ENCODE measurements at places on chromosomes 1 and 21.

DNA sequence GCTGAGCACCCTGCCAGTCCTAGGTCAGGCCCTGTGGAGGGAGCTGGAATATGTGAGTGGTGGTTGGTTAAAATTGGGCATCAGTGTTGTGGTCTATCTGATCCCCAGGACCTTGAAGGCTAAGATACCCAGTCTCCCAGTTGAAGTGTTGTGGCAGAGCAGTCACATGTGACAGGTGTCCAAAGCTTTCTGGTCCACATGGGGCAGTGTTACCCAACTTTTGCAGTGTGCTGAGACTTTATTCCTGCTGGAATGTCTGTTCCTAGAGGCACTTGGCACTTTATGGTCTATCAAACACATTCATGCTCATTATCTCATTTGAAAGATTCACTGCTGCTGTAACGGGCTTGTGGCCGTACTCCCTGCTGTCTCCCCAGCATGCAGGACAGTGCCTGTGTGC, 21.0 kb upstream of the LORICRIN start:
- no peak for DNase-seq

GRCh38 chr1:110672001-110672752, 2.6 kb downstream of the KCNA3 start:
- peak; percentile 46 for DNase-seq

GRCh38 chr1:37069406-37069805, 35.1 kb upstream of the GRIK3 start:
- no peak for DNase-seq

- no peak for DNase-seq
Observed at GRCh38 chr1:15181564-15181963, 28.0 kb downstream of the TMEM51 start.

DNA sequence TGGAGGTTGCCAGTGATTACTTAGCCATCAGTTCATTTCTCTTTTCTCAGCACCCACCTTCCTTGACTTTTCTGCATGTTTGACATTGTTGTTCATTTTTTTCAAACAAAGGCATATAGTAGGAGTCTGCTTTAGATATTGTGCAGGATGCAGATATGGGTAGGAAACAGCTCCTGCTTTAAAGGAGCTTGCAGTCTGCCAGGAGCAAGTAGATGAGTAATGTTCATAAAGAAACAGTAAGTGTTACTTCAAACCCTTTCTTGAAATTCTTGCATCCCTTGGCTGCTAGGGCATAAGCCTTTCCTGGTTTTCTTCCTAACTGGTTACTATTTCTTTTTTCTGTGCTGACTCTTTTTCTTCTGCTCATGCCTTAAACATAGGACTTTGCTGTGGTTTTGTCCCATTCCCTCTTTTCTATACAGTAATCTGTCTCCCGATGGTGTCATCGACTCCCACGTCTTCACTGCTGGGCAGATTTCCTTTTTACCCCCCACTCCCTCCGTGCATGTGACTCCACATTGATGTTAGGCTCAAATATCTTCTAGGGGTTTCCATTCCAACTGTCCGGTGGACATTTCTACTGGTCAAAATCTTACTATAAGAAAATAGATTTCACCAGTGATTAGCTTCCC, 20.4 kb downstream of the PTGFRN start:
- DNase-seq = no peak

DNA sequence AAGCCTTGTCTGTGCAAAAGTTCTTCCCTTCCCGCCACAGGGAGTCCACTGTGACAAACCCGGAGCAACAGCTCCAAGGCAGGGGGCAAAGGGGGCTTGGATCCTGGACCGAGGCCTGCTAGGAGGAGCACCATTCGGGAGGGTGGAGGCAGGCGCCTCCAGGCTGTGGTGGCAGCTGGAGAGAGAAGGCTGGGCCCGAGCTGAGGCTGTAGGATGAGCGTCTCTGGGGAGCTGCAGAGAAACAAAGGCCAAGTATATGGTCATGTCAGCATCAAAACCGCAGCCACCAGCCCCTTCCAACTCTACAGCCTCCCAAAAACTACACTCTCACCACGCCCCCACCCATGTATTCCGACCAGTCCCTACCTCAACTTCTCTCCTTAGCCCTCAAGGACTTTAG, 579 bp downstream of the SH3BP5L start:
- no peak for DNase-seq

- DNase-seq = no peak
Observed at GRCh38 chr1:165218731-165219130, 137.8 kb downstream of the LMX1A start.

GRCh38 chr1:25978403-25978802, 19.5 kb downstream of the PAFAH2 start:
- DNase-seq = no peak

GRCh38 chr21:33051925-33052324, 18.0 kb upstream of the OLIG1 start:
- no peak for DNase-seq

GRCh38 chr1:22932803-22933470, 39.7 kb downstream of the LACTBL1 start:
- no peak for DNase-seq

- DNase-seq = no peak
Observed at GRCh38 chr1:118317842-118318614, 133.0 kb upstream of the SPAG17 start.

- DNase-seq = no peak
Observed at GRCh38 chr1:20662110-20662475, 924 bp upstream of the DDOST start.

- DNase-seq = no peak
Observed at GRCh38 chr1:81699234-81699633, 101.5 kb upstream of the ADGRL2 start.

GRCh38 chr1:239840336-239840735, 251.3 kb upstream of the FMN2 start:
- DNase-seq = no peak

DNA sequence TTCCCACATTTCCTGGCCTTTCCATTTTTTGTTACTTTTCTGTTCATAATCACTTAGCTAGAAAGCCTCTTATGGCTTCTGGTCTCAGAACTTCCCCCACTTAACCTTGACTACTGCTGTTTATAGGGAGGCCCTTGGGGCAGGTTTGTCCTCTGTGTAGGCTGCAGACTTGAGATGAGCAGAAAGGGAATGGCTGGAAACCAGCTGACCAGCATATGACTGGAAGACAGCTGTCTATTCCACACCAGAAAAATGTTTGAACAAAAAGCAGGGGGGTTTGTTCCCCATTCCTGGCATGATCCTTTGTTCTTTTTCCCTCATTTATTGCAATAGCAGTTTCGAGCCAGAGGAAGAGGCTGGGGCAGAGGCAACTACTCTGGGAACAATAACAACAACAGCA, 4.9 kb upstream of the SH3D21 start:
- no peak for DNase-seq

GRCh38 chr1:26677306-26678115, 18.3 kb upstream of the ARID1A start:
- DNase-seq = peak; percentile 90

DNA sequence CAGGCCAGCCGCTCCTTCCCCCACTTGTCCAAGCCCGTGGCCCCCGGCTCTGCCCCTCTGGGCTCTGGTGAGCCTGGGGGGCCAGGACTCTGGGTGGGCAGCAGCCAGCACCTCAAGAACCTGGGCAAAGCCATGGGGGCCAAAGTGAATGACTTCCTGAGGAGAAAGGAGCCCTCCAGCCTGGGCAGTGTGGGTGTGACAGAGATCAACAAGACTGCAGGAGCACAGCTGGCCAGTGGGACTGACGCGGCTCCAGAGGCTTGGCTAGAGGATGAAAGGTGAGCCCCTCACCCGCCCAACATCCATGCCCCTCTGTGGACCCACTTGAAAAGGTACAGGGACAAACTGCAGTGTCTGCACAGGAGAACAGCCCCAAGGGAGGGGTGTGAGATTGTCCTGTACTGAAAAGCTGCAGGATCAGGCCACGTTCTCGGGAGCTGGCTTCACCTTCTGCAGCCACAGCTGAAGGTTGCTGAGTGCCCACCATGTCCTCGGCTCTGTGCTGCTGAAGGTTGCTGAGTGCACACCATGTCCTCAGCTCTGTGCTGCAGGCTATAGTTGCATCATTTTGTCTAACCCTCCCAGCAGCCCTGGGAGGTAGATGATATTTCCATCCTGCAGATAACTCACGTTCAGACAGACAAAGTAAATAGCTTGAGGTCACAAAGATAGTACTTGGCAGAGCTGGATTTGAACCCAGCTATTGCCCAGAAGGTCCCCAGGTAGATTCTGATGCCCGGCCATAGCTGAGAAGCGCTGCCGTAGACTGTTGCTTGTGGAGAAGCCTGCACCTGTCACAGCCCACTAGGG, 618 bp downstream of the C1orf226 start:
- no peak for DNase-seq

- DNase-seq = peak; percentile 81
Observed at GRCh38 chr1:113930499-113931161, 1.5 kb downstream of the HIPK1 start.

DNA sequence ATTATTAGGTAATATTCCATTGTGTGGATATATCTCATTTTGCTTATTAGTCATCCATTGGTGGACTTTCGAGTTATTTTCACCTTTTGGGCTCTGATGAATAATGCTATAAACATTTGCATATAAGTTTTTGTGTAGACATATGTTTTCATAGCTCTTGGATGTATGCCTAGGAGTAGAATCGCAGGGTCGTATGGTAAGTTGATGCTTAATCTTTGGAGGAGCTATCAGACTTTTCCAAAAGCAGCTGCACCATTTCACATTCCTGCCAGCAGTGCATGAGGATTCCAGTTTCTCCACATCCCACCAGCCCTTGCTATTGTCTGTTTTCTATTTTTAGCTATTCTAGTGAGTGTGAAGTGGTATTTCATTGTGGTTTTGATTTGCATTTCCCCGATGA, 120.3 kb upstream of the TMEM51 start:
- DNase-seq = no peak

- DNase-seq = peak; percentile 78
Observed at GRCh38 chr1:20551945-20552727, at the start of gene FAM43B. Gene FAM43B, plus strand, starts transcription at chr1:20552573. Its CDS starts 401 bp downstream, at chr1:20552974.

DNA sequence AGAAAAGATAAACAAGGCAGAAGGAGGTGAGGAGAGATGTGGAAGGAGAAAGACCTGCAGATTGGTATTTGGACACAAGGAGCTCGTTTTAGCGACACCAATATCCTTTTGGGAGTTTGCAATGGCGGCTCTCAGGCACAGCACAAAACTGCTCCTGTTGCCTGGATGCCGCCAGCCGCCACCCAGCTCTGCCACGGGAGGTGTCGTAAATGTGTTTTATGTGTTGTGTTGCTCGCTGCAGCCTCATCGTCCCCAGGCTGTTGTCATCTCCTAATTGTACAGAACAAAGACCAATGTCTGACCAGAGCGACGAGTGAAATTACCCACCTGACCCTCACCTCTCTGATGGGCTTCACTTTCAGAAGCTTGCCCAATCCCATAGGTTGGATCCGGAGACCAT, 96.6 kb upstream of the ZNF281 start:
- no peak for DNase-seq

GRCh38 chr1:169105087-169105433, 1.4 kb upstream of the ATP1B1 start:
- DNase-seq = no peak

- no peak for DNase-seq
Observed at GRCh38 chr21:32476661-32477423, 64.3 kb downstream of the EVA1C start.

- no peak for DNase-seq
Observed at GRCh38 chr1:205858141-205858961, 8.4 kb upstream of the PM20D1 start.

GRCh38 chr1:234781241-234782065, 171.5 kb upstream of the IRF2BP2 start:
- no peak for DNase-seq

DNA sequence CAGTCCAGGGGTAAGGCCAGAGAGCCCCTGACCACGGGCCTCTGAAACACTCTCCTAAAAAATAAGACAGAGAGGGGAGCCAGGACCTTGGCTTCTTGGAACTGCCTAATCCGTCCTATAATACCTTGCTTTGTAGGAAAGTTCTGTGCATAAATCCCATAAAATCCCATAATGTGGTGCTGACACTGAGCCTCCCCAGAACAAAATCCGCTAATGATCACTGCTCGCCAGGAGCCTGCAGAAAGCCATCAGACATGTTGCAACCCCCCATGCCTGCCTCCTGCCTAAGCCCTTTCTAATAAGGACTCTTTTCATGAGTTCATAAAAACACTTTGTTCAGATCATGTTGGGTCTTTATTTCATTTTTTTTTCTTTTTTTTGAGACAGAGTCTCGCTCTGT, 9.3 kb upstream of the DHRS3 start:
- no peak for DNase-seq

- DNase-seq = no peak
Observed at GRCh38 chr1:203465948-203466347, 9.7 kb upstream of the PRELP start.

- no peak for DNase-seq
Observed at GRCh38 chr1:48229317-48229716, 6.8 kb downstream of the SLC5A9 start.

Data from left lung (tissue), 14 donors.